Kidney glomerular epithelial cell (primary cell): ENCODE measurements at places on chromosomes 12 and 14.

- peak; percentile 85 for DNase-seq
These were observed 158.6 kb downstream of the MON2 start for GRCh38 chr12:62625228-62625627.

DNA sequence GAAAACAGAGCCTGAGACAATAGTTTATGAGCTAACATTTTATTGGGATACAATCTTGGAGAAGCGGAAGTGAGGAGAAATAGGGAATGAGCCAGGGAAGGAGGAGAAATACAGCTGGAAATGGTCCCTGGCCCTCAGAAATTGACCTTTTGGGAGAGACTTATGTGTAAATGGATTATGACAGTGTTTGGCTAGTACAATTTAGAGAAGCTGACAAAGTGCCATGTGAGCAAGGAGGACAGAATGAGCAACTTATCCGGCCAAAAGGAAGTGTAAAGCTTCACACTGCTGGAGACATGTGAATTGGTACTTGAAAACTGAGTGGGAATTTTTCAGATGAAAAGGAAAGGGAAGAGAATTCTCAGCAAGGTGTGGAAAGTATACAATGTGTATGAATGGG is 2.9 kb downstream of the GLIPR1 start:
- no peak for DNase-seq

DNA sequence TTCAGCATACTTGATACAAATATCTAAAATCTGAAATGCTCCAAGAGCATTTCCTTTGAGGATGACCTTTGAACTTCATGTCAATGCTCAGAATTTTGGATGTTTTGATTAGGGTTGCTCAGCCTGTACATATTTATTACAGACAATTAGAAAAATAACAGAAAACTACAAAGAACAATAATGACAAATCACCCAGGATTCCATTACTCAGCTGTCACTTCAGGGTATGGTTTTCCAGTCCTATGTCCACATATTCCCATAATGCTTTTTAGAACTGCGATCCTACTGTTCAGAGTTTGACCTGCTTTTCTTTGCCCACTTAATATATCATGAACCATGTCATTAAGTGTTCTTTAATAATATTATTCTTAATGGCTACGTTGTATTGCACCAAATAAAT is 11.4 kb downstream of the DLGAP5 start:
- no peak for DNase-seq

DNA sequence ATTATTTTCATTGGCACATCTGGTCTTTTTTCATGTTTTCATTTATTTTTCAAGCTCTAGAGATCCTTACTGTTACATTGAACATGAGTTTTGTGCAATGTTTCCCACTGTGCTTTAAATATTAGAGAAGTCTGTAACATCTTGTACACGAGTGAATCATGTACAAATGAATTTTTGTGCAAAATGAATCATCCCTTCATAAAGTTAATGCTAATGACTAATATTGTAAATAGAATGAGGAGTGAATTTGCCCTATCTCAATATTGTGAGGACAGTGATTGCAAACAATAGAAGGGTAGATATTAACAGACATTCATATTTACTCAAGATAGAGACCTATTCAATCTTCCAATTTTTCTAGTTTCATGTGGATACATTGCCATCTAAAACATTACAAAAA is 463.3 kb upstream of the FOXG1 start:
- DNase-seq: no peak

DNA sequence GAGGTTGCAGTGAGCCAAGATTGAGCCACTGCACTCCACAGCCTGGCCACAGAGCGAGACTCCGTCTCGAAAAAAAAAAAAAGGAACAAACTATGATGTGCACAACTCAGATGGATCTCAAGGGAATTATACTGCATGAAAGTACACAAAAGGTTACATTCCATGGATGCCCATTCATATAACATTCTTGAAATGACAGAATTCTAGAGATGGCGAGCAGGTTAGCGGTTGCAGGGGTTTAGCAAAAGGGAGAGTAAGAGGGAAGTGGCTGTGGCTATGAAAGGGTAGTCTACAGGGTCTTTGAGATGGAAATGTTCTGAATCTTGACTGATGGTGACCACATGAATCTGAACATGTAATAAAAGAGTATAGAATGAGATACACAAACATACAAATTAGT is 49.7 kb downstream of the CKB start:
- DNase-seq: no peak

DNA sequence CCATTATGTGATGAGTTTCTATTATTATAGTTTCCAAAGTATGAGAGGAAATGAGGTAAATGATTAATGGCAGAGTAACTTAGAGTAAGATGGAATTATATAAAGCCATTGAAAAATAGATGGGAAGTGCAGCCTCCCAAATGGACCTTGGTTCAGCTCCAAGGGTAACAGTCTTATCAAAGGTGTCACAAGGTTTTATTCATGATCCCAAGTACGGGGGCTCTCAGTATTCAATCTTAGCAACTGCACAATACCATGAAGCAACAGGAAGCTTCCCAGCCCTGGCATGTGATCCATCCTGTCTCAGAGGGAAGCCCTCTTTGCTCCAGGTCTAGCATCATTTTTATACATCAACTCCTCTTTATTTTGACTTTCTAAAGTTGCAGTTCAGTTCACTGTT is 948.2 kb downstream of the GALC start:
- DNase-seq: peak; percentile 83

- no peak for DNase-seq
These were observed 600 bp downstream of the PNN start for GRCh38 chr14:39175445-39176262.

- no peak for DNase-seq
These were observed 101.1 kb downstream of the CRADD start for GRCh38 chr12:93778306-93778705.

- DNase-seq: peak; percentile 60
These were observed 74.3 kb downstream of the IGF1 start for GRCh38 chr12:102406033-102406584.

DNA sequence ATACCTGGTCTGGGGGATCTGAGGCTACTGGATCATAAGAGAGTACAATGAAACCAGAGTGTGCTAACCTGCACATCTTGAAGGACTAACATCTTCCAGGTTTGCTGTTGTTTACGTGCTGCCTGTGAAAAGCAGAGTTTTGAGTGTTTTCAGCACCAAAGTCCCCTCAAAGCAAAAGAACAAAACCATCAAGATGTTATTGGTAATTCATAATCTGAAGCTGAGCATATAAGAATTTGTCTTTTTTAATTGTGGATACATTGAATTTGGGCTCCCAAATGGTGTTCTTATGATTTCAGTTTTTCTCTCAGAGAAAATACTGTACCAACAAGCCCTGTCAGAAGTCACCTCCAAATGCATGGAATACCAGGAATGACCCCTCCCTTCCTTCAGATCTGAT is 110.2 kb downstream of the BTG1 start:
- no peak for DNase-seq

DNA sequence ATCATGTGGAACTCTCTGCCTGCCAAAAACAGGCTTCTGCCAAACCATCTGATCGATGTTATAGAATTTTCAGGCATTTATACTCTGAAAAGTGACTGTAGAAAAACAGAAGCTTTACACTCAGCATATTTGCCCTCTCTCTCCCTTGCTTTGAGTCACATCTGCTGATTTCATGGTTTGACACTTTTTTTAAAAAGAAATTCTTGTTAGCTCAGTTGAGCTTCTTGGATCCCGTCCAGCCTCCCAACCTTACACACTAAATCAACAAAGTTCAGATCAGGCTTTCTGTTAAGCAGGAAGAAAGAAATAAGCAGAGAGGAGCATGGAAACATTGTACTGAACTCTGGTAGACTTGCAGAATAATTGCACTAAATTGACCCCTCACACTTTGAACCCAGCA is 193.6 kb upstream of the SEL1L start:
- peak; percentile 79 for DNase-seq

- no peak for DNase-seq
These were observed 174.7 kb upstream of the DAAM1 start for GRCh38 chr14:59013672-59014298.

- no peak for DNase-seq
These were observed 143.2 kb upstream of the SEL1L start for GRCh38 chr14:81676879-81677278.

GRCh38 chr14:62914025-62914424 is 131.2 kb downstream of the KCNH5 start:
- DNase-seq: no peak

DNA sequence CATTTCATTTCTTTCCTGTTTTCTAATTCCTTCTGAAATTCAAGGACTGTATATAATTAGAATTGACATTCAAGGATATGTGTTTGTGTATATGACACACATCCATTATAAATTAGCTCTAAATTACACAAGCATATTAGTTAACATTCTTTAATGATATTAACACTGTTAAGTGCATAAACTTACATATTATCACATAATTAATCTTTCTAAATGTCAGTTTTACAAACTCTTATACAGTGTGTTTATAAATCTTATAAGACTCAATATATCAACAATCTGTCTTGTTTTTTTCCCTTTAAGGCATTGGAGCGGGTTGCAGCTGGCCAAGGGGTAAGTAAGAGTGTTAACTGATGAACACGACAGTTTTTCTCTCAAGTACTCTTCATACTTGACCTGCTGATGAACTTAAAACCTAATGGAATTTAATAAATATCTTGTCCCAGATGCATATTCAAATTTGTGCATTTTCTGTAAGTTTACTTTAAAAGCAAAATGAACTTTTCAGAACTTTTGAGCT is 76.1 kb downstream of the METTL25 start:
- DNase-seq: no peak

- DNase-seq: no peak
These were observed 149.1 kb downstream of the KICS2 start for GRCh38 chr12:64072916-64073575.

GRCh38 chr14:69050240-69051184 is 71.4 kb upstream of the ACTN1 start:
- no peak for DNase-seq

DNA sequence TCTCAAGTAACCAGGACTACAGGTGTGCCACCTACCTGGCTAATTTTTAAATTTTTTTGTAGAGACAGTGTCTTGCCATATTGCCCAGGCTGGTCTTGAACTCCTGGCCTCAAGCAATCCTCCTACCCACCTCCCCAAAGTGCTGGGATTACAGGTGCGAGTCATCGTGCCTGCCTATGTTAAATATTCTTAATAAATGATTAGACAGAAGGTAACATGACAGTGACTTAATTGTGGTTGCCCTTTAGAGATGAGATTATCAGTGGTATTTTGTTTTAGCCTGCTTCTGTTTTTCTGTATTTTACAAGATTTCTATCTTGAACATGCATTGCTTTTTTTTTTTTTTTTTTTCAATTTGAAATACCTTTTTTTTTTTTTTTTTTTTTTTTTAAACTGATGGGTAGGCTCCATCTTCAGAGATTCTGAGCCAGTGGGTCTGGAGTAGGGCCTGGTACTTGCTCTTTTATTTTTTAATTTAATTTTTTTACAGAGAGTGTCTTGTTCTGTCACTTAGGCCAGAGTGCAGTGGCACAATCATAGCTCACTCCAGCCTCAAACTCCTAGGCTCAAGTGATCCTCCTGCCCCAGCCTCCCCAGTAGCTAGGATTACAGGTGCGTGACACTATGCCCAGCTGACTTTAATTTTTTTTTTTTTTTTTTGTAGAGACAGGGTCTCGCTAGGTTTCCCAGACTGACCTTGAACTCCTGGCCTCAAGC is 88.4 kb downstream of the BORCS5 start:
- no peak for DNase-seq

GRCh38 chr12:3158851-3159465 is 81.8 kb downstream of the TSPAN9 start:
- peak; percentile 27 for DNase-seq

GRCh38 chr12:130428116-130428515 is 90.4 kb downstream of the PIWIL1 start:
- no peak for DNase-seq

DNA sequence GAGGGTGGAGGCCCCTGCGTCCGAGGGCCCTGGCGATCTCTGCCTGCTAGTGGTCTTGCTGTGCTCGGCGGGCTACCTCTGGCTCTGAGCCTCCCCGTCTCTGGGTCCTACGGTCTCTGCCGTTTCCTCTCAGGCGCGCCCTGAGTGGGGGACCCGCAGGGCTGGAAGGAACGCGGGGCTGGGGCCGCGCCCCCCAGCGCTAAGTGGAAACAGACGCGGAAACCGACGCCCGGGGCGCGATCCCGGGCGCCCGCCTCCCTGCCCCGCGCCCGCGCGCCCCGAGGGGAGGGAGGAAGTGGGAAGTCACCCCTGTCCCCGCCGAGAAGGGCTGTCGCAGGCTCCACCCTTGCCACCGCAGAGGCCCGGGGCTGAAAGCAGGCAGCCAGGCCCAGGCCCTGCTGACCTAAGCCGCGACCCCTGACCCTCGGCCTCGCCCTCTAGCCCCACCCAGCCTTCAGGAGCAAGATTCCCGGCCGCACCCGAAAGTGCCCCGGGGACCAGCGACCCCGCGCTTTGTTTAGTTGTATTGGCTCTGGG is 831 bp downstream of the CRIP1 start:
- no peak for DNase-seq

- no peak for DNase-seq
These were observed 480.4 kb downstream of the DIO2 start for GRCh38 chr14:79730953-79731352.

GRCh38 chr14:32383364-32384009 is 54.4 kb downstream of the AKAP6 start:
- no peak for DNase-seq

DNA sequence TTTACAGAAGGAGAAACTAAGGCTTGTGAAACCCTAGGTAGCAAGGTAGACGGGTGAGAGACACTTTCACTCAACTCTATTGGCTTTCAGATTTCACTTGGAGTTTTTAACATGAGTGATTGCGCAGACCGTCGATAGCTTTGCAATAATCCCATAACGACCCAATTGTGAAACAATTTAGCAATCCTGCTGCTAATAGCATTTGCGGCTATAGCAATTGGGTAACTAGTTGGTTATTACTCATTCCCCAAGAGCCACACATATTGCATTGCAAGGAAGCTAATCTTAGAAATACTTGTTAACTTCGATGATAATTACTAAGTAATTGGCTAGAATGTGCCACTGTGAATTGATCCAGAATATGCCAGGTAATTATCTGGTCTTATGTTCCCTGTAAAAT is 159.9 kb upstream of the NOS1 start:
- DNase-seq: no peak

- DNase-seq: peak; percentile 67
These were observed 54.9 kb downstream of the VWF start for GRCh38 chr12:6069437-6070093.

GRCh38 chr12:100145643-100146042 is 3.0 kb upstream of the BLTP3B start:
- DNase-seq: no peak

DNA sequence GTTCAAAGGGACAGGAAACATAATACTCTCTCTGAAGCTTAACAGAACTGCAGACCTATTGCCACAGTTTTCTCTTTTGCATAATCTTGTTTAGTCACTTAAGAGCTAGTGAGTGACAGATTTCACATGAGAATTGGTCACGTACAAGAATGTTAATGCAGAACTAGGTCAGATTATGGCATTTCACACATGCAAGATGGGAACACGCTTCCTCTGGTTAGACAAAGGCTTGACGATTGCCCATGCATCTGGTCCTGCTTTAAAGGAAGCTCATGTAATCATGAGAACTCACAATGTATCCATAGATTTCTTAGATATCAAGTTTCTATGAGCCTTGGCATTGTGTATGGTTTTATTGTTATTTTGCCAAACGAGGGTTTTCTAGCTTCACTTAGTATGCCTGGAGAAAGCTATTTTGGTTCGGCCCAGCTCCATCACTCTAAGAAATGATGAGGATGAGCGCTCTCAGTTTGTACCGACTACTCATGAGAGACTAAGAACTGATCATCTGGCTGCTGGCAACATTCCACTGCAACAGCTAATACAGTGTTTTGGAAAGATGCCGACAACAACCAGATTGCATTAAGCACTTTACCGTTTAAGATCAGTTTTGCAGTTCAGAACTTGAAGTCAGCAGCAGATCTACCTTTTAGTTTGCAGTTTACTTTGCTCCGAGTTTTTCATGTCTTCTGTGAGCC is 380.0 kb downstream of the DIO2 start:
- no peak for DNase-seq
